ENCODE measurements at places on chromosomes 16 and 17.

GRCh38 chr16:8796469-8797363 lies 723 bp downstream of the TMEM186 start:
- peak; percentile 17 for DNase-seq

- DNase-seq, result no peak
These were observed 6.2 kb upstream of the SPATA2L start for GRCh38 chr16:89707695-89708094.

GRCh38 chr17:34393401-34393800 lies 30.4 kb upstream of the CCL1 start:
- no peak for DNase-seq

- DNase-seq, result no peak
These were observed 28.4 kb upstream of the SLC25A19 start for GRCh38 chr17:75317671-75318070.
